ENCODE measurements at places on chromosomes 3 and 15.

- no peak for DNase-seq
Observed at GRCh38 chr3:169686266-169686665, 22.8 kb upstream of the MECOM start.

- DNase-seq: no peak
Observed at GRCh38 chr3:195209083-195209846, 61.7 kb downstream of the XXYLT1 start.

- no peak for DNase-seq
Observed at GRCh38 chr3:87694678-87695077, 364.1 kb downstream of the CGGBP1 start.

- DNase-seq: no peak
Observed at GRCh38 chr3:63508305-63508704, 144.2 kb upstream of the SNTN start.

DNA sequence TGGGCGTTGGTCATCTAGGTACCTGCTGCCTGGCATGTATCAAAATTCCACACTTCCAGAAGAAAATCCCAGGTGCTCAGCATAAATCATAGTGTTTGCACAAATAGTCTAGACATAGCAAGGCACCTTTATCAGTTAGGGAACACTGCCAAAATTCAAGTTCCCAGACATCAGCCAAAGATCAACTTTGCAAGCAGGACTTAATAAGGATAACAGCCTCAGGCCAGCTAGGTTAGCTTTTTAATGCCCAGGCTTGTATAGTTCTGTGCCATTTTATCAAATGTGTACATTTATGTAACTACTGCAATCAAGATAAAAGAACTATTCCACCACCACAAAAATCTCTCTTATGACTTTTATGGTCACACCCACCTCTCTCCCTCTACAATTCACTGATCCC lies 30.7 kb downstream of the DZIP3 start:
- no peak for DNase-seq

- no peak for DNase-seq
Observed at GRCh38 chr3:72580900-72581299, 267.3 kb downstream of the SHQ1 start.

- no peak for DNase-seq
Observed at GRCh38 chr3:100184948-100185570, 70.8 kb upstream of the FILIP1L start.

GRCh38 chr3:87318617-87319021 lies 42.2 kb upstream of the POU1F1 start:
- no peak for DNase-seq

DNA sequence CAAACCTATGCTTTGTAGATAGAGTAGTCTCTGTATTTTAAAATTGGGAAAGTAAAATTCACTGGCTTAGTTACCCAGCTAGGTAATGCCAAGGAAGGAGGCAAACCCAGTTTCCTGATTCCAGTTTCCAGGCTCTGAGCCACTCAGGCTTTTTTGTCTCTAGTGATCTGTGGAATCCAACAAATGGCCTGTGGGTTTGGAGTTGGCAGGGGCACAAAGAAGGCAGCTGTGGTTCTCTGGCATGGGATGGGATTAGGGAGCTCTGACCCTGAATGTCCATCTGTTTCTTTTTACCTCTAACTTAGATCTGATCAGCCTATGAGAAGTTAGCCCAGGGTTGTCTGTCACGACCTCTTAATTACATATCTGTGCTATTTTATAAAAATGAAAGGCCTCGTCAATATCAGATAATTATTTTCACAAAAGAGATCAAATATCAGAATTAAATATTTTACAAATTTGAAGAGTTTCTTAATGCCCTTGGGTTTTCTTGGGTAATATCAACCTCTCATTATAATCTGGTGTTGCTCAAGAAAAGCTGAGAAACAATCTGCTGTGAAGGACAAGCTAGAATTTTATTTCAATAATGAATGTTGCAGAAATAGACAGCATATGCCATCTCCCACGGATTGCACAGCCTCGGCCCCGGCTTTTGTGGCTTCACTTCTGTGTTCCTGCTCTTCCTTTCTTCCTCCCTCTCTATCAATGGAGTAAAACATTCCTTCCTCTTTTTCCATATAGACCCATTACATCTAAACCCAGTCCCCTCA lies 63.7 kb upstream of the DAZL start:
- no peak for DNase-seq

GRCh38 chr3:100927775-100928174 lies 65.4 kb downstream of the ABI3BP start:
- no peak for DNase-seq

DNA sequence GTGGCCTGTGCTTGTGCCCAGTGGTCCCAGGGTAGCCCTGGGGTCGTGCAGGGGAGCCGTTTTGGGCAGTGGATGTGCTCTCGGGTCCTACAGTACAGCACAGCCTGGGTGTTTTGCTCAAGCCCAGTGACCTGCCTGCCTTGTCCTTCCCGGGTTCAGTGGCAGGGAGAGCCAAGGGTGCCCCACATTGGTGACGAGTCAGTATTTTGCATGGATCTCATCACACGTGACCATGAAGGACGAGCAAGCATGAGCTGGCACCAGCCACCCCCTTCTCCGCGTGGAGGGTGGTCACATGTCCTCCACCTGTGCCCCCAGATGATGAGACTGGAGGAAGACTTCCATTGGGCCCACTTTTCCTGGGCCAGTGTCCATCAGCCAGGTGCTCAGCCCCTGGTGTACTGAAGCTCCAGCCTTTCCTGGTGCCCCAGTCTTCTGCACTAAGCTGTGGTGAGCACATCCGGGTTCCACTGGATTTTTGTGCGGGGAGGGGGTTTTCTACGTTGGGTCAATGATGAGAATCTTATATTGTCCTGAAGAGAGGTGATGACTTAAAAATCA lies 197.5 kb downstream of the UBE3A start:
- DNase-seq: no peak

- no peak for DNase-seq
Observed at GRCh38 chr3:11410564-11410963, 138.4 kb downstream of the ATG7 start.

DNA sequence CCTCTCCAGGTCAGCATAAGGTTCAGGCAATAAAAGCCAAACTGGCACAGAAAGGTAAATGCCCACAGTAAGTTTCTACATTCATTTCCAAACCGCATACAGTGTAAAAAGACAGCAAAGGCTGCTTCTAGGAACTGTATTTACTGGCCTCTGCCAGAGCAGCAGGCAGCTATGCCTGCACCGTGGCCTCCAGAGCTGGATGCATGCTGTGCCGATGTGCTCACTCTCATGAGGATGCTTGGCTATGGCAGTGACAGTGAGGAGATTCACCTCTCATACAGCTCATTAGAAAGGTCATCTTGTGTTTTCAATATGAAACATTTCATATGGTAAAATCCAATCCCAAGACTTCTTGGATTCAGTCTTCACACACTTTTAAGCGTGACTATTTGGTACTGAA lies 50.3 kb downstream of the UBP1 start:
- no peak for DNase-seq

DNA sequence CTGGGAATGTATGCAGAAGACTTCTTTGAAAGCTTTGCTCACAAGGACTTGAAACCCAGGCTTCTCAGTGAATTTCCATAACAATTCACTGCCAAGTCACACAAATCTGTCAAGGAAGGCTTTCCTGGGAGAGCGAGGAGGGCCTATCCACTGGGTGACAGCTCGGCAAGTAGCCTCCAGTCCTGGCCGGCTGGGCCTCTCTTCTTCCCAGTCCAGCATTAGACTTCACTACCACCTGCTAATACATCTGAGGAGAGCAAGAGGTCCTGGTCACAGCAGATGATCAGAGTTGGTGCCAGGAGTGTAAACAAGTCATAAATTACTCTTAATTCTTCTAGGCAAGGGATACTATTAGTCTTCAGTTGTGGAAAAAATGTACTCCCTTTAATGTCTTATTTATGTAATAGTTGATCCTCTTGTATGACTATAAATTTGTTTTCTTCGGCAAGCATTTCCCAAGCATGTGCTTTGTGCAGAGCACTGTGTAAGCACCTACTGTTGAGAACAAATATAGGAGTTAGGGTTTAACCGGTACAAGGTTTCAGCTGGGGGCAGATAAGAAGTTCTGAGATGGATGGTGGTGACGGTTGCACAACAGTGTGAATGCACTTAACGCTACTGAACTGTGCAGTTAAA lies 162.9 kb downstream of the VGLL4 start:
- no peak for DNase-seq

DNA sequence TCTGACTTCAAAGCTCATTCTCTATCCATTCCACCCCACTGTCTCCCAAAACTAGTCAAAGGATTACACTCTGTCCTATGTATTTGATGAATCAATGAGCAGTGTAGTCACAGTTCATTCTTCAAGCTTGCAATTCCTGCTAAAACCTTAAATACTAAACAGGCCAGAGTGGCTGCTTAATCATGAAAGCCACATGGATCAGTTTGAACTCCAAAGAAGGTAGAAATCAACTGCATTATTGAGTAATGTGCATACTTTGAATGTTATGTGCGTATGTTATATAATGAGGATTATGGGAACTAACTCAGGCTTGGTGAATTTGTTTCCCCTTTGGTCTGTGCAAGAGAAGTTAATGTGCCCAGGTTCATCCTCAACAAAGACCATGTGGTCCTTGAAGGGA lies 45.4 kb downstream of the PRICKLE2 start:
- no peak for DNase-seq

GRCh38 chr15:26882112-26882511 lies 15.2 kb downstream of the GABRA5 start:
- no peak for DNase-seq

GRCh38 chr3:458653-459310 lies 262.2 kb downstream of the CHL1 start:
- no peak for DNase-seq

GRCh38 chr15:50055332-50055731 lies 63.7 kb downstream of the ATP8B4 start:
- no peak for DNase-seq

- no peak for DNase-seq
Observed at GRCh38 chr3:94036909-94037507, 8.6 kb upstream of the STX19 start.

GRCh38 chr3:188950832-188951489 lies 220.8 kb upstream of the TPRG1 start:
- no peak for DNase-seq

GRCh38 chr3:146493761-146494160 lies 24.4 kb upstream of the PLSCR2 start:
- no peak for DNase-seq

GRCh38 chr15:70222606-70223005 lies 124.9 kb upstream of the TLE3 start:
- no peak for DNase-seq

GRCh38 chr3:174465177-174465576 lies 394.0 kb upstream of the NAALADL2 start:
- no peak for DNase-seq

All from hypothalamus (tissue), 51 donors.